ENCODE measurements at places on chromosomes 11 and 22.
A peak's percentile ranks its signal among the peaks of the same experiment; 100 is the strongest.

GRCh38 chr11:56885854-56886253 lies 102.9 kb upstream of the OR5AK2 start:
- no peak for DNase-seq

DNA sequence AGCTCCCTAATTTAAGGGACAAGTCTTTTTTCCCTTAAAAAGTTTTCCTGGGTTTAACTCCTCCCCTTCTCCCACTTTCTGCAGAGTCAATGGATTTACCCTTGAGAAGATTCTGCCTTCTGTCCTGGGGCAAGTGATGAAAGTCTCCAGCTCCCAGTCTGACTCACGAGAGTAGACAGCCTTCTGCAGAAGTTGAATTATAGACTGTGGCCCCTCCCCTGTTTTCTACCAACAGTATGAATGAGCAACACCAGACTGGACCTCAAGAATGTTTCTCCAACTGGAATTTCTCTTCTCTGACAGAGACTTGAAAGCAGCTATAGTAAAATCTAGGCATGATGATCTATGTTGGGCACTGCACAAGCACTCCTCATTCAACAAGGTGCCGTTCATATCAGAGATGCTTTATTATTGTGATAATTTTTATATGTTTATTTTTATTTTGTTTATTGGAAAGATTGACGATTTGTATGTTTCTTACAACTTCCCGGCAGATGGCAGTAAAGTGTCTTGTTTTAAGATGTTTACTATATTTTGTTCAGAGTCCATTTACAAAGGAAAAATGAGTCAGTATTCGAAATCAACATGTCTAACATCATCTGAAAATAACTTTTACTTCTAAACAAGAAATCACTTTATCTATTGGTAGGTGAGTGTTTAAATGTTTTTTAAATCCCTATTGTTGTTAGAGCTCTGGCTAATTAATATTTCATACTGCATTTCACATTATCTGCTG lies 56.6 kb downstream of the LMO2 start:
- no peak for DNase-seq

DNA sequence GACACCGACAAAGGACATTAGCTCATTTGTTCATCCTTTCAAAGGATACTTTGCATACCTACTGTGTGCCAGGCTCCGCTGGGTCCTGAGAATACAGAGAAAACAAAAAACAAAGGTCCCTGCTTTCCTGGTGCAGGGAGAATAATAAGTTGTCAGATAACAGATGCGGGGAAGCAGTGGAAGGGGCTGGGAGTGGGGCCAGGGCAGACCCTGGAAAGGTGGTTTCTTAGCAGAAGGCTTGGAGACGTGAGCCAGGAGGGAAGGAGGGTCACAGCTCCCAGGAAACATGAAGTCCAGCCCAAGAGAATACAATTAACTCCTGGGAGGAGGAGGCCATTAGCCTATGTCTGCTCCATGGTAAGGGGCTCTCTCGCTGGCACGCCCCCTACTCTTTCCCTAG lies 9.8 kb upstream of the ANO1 start:
- no peak for DNase-seq

DNA sequence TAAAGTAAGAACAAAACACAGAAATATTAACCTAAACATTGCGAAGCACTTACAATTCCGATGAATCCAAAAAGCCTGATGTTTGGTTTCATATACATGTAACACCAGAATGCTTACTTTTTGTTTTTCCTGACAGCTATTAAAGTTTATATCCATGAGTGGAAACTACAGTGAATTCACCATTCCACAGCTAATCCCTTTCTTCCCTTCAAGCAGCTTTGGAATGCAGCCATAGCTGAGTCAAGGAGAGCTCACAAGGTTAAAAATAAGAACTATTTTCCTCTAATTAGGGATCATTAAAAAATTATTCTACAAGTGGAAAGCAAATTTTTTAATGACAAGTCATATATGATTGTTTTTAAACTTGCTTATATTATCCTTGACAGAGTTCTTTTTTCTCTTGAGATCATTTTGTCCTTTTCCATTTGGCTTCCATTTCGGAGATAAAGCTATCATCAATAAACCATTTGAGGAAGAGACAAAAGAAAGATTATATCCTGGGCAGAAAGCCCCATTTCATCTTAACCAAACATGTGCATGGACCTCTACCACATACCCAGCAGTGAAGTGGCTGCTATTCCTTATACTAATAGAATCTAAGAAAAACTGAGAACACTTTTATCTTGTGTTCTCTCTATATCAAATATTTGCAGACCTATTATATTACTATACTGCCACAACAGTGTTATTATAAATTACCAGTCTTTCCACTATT lies 19.7 kb upstream of the FIBIN start:
- DNase-seq: no peak

DNA sequence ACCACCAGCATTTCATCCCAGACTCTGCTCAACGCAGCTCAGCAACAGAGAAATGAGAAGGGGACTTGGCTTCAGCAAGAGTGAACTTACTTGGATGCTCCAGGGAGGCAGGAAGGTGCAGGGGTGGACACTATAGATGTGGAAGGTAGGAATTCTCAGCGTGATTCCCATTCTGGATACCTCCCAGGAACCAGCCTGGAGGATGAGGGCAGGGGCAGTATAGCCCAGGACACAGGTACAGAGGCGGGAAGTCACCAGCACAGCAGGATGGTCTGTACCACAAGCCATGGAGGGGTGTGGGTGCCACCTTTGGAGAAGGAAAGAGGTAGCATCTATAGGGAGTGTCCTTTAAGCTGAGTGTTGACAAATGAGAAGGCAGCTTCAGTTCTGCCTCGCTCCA lies 1275.2 kb downstream of the TBC1D22A start:
- DNase-seq: no peak

DNA sequence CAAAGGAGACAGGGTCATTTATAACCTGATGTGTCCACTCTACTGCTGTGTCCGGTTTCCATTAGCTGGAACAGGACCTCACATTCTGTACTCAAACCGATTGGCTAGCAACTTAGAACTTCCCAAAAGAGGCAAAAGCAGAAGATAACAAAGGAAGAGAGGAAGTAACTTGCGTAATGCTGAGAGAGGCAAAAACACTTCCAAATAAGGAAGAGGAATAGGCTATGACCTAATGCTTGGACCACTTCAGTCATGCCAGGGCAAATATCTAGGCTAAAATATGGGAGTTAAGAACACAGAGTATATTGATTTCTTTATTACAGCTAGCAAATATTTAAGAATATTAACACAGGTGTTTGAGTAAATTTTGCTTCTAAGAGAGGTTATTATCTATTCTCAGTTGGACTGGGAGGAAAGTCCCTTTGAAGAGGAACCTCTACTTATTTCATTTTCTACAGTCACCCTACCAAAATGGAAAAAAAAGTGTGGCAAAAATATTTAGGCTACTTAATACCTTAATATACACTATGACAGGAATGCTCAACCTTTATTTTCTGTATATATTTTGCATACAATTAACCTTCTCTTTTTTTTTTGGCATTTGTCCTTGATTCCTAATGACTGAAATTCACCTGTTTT lies 499.8 kb upstream of the CHORDC1 start:
- no peak for DNase-seq

GRCh38 chr22:45006964-45007390 lies 2.8 kb downstream of the PHF21B start:
- DNase-seq: no peak

GRCh38 chr11:118530683-118531596 lies at the start of gene TMEM25:
Gene TMEM25, plus strand, starts transcription at chr11:118531192. Its CDS starts 610 bp downstream, at chr11:118531802.
- DNase-seq: peak; percentile 69

GRCh38 chr11:2156416-2157182 lies 4.4 kb downstream of the INS start:
- DNase-seq: peak; percentile 26

DNA sequence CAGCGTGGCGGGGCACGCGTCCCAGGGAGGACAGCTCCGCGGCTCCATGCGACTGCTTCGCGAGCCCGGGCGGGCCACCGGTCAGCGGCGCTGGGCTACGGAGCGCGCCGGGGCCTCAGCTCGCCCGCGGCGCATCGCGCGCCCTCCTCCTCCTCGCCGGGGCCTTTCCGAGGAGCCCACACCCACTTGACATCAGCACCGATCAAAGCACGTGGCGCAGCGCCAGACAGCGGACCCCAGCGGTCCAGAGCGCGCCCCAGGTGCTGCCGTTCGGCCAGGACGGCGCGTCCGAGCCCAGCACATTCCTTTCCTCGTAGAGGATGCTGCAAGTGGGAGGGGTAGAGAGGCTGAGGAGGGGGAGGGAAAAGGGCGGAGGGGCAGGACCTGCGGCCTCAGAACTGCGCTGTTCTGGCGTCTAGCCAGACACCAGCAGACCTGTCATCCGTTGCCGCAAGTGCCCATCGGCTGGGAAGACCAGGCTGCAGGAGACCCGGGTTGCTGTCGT lies 88.6 kb downstream of the PLEKHA7 start:
- DNase-seq: no peak

GRCh38 chr11:112785719-112786118 lies 175.5 kb upstream of the NCAM1 start:
- DNase-seq: no peak

DNA sequence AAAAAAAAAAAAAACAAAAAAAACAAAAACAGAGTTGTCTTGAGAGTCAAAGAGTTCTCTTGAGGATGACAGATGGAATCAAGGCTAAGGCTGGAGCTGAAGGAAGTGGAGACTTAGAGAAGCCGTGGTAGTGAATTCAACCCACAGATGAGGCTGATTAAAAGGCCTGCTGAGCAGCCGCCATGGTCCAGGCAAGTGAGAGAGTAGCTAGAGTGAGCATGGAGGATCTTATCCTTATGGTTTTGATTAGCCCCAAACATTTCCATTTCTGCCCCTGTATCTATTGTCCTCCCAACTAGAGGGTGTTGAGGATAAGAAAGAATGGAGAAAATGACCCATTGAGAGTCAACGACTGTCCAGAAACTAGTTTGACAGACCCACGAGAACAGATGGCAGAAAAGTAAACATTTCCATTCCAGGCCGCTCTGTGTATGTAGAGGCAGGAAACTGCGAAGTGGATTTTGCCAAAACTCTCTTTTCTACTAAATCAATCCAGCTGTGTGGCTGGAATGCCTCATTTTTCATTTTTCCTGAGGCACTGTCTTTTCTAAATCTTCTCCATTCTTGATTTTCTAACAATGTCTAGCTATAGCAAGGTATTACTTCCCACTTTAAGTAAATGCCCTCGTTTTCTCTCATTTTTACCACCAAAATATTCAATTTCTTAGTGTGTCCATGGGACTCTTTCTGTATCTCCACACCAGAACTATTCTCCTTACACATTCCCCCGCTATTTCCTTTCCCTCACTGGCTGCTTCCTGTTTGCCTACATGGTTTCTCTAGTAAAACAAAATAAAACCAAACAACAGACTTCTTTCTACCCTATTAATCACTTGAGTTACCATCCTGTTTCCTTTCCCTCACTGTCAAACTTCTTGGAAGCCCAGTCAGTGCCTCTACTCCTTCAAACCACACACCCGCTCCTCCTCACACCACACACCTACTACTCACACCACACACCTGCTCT lies 5.4 kb upstream of the MMP8 start:
- no peak for DNase-seq

DNA sequence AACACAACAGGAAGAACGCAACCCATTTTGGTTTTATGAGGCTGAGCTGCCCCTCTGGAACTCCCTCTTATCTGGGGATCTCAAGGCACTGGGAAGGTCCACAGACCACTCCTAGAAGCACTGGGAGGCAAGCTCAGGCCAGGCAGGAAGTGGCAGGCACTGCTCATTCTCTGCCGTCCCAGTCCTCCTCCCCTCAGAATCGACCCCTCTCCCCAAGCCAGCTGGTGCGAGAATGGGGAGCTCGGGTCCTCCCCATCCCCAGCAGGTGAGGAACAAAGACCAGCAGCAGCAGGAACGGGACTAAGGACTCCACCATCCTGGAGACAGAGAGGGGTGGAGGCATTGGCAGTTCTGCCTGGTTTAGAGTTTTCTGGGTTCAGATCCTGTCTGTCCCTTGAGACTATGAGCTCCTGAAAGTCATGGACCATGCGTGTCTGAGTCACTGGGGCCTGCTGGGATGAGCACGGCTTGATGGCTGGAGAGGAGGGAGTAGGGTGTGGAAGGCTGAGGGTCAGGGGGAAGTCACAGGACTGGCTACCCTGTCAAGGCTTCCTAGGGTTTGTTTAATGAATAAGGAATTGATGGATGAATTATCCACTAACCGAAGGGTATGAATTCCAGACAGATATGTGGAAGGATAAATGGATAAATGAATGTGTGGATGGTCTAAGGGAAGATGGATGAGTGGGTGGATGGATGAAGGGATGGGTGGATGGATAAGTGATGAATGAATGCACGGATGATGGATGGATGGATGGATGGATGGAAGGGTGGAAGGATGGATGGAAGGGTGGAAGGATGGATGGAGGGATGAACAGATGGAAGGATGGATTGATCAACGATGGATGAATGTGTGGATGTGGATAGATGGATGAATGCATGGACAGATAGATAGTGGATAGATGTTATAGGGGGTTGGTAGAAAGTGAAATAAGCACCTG lies 6.4 kb downstream of the MYEOV start:
- no peak for DNase-seq

DNA sequence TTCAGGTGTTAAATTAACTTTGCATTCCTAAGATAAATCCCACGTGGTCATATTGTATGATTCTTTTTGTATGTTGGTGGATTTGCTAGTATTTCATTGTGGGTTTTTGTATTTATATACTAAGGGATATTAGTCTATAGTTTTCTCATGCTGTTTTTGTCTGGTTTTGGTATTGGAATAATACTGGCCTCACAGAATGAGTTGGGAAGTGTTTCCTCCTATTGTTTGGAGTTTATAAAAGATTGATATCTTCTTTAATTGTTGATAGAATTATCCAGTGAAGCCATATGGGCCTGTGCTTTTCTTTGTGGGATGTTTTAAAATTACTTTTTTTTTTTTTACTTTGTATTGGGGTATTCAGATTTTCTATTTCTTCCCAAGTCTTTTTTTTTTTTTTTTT lies 59.8 kb downstream of the QSER1 start:
- no peak for DNase-seq

- DNase-seq: no peak
These were observed 38.8 kb downstream of the OSBPL5 start for GRCh38 chr11:3126207-3126865.

- DNase-seq: no peak
These were observed 9.7 kb downstream of the MCAM start for GRCh38 chr11:119307219-119307618.

DNA sequence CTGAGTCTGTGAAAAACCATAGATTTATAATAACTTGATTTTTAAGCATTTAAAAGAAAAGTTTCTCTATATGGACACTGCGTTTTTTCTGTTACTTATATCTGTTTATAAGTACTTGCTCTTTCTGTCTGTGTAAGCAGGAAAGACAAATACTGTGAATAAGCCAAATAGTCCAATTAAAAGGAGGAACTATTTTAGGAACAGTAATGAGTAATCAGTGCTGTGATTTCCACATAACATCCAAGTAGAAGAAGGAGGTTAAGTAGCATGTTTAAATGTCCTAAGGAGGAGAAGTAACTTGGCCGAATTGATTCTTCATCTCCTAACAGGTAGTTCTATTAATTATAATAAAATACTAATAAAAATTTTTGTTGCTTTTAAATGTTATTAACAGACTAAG lies 40.8 kb downstream of the ZNF214 start:
- no peak for DNase-seq

- peak; percentile 37 for DNase-seq
These were observed 22.9 kb upstream of the MRPL17 start for GRCh38 chr11:6705905-6706535.

- DNase-seq: no peak
These were observed 44.5 kb downstream of the RTL6 start for GRCh38 chr22:44453441-44454112.

GRCh38 chr22:22043296-22044078 lies 60.9 kb upstream of the TOP3B start:
- no peak for DNase-seq

- no peak for DNase-seq
These were observed 111.3 kb upstream of the PAX6 start for GRCh38 chr11:31922450-31922849.

- DNase-seq: no peak
These were observed 69.2 kb downstream of the RAB30 start for GRCh38 chr11:83002522-83002921.

Data from CD4-positive, alpha-beta T cell treated with Interleukin-6 at 100 ng/mL for 8 hours (primary cell).